Effector memory CD4-positive, alpha-beta T cell (primary cell): ENCODE measurements at places on chromosomes 6 and 20.

GRCh38 chr6:154749341-154749740, 16.1 kb downstream of the SCAF8 start:
- no peak for DNase-seq

DNA sequence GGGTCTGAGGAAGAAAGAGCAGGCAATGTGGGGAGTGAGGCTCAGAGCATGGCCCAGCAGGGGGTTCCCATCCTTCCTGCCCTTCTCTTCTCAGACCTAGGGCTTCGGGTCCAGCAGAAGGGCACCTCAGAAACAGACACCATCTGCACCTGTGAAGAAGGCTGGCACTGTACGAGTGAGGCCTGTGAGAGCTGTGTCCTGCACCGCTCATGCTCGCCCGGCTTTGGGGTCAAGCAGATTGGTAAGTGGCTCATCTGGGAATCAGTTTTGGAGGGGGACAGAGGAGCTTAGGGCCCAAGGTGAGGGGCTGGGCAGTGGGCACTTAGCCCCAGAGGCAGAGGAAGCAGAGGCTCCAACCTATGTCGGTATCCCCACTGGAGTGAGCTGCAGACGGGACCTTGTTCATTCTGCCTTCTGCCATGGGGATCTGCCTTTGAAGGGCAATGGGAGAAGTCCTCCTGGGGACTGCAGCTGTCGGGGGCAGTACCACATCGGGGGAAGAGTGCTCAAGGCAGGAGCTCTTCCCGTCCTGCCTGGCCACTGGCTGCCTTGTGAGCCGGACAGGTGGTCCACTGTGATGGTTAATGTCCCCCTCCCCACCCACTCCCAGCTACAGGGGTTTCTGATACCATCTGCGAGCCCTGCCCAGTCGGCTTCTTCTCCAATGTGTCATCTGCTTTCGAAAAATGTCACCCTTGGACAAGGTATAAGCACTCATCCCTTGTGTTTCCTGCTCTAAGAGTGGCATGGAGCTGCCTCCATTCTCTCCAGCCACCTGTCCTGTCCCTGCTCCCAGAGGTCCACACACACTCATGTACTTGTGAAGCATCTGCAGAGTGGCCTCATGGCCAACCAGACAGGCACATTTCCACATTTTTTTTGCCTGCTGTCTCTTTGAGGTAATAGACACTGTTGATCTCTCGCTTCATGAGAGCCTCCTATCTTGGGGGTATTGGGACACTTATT, 4.7 kb downstream of the CD40 start:
- no peak for DNase-seq

DNA sequence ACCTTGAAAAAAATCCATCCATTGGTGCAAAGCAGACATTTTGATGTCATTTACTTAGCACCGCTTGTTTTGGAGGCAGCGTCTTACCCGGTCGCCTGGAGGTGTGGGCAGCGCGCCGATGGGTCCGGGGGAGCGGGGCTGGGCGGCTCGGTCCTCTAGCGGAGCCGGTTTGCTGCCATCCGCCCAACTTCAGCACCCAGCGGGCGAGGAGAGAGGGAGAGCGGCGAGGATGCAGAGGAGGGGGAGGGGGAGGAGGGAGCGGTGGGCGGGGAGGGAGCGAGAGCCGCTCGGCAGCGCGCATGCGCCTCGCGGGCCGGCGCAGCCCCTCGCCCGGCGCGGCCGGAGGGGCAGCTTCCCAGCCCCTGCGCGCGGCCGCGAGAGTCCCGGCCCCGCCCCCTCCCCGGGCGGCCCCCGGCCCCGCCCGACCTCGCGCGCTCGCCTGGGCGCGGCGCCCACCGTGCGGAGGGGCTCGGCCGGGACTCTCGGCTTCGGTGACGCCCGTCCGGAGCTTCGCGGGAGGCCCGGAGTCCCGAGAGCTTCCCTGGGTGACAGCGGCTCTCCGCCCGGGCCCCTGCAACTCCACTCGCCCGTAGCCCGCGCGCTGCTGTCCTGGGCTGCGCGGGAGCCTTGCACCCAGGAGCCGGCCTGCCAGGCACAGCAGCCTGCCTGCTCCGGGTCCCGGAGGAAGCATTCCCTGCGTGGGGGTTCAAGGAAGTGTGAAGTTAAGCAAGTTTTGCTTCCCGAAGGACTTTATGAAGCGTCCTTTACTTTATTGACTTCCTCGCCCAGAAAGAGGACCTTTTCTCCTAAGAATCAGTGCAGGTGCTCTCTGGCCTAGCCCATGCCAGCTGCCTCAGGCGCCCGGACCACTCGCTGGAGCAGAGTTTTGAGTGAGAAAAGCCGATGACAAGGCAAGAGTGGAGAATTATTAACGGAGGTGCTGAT, at the start of gene RGS17:
RGS17 (minus strand) TSS at position 246 of the 945 bp plus-strand sequence. CDS start 87,264 bp downstream, outside the sequence.
- DNase-seq, result no peak

DNA sequence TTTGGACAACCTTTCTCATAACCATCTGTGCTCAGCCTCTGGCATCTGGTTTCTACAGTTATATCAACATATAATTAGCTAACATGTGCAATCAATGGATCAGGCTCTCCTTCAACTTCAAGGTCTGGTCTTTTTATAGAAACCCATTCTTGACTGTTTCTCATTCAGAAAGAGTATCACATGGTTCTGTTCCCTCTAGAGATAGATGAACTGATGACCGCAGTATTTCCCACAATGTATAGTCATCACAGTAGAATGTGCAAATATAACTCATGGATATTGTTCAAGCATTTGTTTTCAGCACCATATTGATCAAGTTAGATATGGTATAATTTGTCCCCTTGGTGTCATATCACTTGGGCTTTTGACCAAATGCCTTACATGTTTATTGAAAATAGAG, 656.2 kb downstream of the FRK start:
- no peak for DNase-seq

DNA sequence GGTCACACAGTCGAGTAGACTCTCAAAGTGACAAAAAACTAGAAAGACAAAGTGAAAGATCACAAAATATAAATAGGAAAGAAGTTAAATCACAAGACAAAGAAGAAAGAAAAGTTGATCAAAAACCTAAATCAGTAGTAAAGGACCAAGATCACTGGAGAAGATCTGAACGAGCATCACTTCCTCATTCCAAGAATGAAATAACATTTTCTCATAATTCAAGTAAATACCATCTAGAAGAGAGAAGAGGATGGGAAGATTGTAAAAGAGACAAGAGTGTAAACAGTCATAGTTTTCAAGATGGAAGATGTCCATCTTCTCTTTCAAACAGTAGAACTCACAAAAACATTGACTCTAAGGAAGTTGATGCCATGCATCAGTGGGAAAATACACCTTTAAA, 31.6 kb upstream of the GJA10 start:
- DNase-seq, result no peak

- no peak for DNase-seq
Observed at GRCh38 chr6:114274836-114275235, 68.0 kb downstream of the HS3ST5 start.

DNA sequence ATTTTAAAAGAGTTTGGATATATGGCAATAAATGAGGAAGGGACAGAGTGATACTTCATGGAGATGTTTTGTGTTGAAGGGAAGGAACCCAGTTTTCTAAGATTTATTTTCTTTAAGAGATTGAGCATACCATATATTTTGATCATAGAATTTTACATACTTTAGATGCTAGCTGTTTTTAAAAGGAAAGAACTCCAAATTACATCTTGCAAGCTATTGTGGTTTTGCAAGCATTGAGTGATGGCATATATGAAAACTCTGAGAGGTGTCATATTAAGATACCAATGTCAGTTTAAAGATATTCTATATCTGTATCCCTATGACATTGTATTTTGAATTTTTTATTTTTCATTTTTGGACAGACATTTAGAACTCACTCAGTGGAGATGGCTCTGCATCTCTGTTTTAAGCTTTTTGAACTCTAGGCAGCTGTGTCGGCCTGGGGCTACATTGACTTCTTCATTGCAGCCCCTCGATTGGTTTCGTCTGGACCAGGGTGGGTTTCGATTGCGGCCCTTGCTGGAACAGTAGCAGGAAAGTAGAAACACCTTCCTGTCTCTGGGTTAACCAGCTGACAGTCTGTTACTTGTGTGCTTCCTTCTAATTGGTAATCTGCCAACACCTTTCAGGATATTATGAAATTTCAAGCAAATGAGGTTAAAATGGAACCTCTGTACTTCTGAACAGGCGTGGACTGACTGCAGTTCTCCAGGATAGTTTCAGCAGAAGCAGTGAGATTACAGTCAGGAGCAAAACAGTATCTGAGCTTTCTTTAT, 14.0 kb downstream of the IGF2R start:
- DNase-seq, result no peak

DNA sequence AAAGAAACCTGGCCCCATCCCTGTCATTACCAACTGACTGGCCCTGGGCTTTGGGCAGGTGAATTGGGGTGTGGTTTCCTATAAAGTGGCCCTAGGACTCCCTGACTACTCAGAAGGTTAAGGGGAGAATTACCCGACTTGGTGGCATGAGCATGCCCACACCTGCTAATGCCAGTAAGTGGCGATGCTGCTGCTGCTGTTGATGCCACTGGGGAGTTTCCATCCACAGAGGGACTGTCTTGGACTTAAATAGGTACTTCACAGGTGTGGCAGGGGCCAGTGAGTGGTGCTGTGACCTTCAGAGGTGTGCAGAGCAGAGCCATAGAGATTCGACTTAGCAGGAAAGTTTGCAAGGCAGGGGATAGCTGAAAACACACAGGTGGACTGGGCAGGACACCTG, 32.6 kb upstream of the MDFI start:
- DNase-seq, result no peak
